ENCODE measurements at places on chromosomes 7 and 10. TPM values are rescaled to one million over a fixed set of nuclear protein-coding genes. Genes with fewer than 3 reads are reported as not detected.
A peak's percentile ranks its signal among the peaks of the same experiment; 100 is the strongest.

Gene CALCR
- total RNA-seq, result not detected

- no peak overlapping the region for H3K27ac ChIP-seq
- no peaks in the 10 kb centered on the region for H3K27me3 ChIP-seq
Measured at GRCh38 chr10:71343392-71343773, 24.3 kb downstream of the SLC29A3 start.

Gene ENO4
- not detected for total RNA-seq

GRCh38 chr7:30923774-30924413, 12.2 kb downstream of the AQP1 start:
- H3K4me3 ChIP-seq, result no peak overlapping the region
- H3K36me3 ChIP-seq, result no peaks in the 10 kb centered on the region
- H3K27ac ChIP-seq, result no peak overlapping the region
- H3K27me3 ChIP-seq, result no peaks in the 10 kb centered on the region
- H3K4me1 ChIP-seq, result peaks cover 21% of the 10 kb centered on the region
- peak; percentile 79 for DNase-seq

Gene PRSS37
- total RNA-seq, result not detected

DNA sequence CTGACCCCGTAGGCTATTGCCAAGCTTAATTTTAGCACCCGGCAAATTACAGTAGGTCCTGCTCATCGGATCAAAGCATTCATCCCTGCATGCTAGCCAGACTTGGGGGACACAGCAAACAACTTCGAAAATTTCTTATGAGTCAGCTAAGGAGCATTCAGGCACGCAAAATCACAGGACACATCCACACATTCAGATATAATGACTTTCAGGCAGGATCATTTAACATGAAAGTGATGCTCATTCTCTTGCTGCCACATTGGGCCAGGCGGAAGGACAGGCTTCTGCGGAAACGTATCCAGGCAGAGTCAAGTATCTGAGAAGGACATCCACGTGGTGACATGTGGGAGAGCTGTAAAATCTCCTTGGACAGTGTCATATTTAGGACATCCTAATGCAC, 474.0 kb upstream of the NRP1 start:
- no peak for DNase-seq
- no peaks in the 10 kb centered on the region for H3K4me1 ChIP-seq
- no peaks in the 10 kb centered on the region for H3K36me3 ChIP-seq

DNA sequence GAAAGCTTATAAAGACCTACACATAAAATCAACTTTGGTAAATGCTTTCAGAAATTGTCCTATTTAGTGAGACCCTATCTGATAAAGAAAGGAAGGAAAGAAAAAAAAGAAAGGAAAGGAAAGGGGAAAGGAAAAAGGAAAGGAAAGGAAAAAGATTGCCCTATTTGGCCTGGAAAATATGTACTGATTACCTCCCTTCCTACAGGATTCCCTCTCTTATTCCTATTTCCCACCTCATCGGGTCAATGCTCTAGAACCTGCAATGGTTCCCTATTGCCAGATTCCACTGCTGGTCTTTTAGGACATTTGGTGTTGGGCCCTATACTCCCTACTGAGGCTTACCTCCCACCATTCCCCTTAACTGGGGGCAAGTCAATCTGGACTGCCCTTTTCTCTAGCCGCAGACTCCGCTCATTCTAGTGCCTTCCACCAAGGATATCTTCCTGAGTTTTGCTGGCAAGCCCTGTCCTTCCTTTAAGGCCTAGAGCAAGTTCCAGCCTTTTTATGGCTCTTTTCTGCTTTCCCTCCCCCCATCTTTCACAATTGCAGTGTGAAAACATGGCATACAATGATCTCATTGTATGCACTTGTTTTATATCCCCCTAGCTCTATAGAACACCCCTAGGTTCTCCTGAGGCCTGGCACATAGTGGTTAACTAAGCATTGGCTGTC, 4.4 kb downstream of the DDIT4 start:
- H3K36me3 ChIP-seq, result peaks cover 25% of the 10 kb centered on the region
- H3K4me3 ChIP-seq, result no peak overlapping the region
- peaks cover 21% of the 10 kb centered on the region for H3K4me1 ChIP-seq
- no peak overlapping the region for H3K27ac ChIP-seq
- no peak for DNase-seq
- H3K27me3 ChIP-seq, result no peaks in the 10 kb centered on the region

Data from vagina (tissue), 2 donors.